Left hindlimb (tissue), 1 donor: ENCODE measurements at places on chromosomes 2 and 18.

- DNase-seq: no peak
These were observed 35.3 kb downstream of the ZCCHC2 start for GRCh38 chr18:62558015-62558663.

- no peak for DNase-seq
These were observed 1307.8 kb upstream of the TMEFF2 start for GRCh38 chr2:193502363-193503035.

- DNase-seq: no peak
These were observed 78.7 kb downstream of the LONRF2 start for GRCh38 chr2:100243631-100244030.

GRCh38 chr2:30741576-30741975 is 65.7 kb downstream of the CAPN13 start:
- no peak for DNase-seq

DNA sequence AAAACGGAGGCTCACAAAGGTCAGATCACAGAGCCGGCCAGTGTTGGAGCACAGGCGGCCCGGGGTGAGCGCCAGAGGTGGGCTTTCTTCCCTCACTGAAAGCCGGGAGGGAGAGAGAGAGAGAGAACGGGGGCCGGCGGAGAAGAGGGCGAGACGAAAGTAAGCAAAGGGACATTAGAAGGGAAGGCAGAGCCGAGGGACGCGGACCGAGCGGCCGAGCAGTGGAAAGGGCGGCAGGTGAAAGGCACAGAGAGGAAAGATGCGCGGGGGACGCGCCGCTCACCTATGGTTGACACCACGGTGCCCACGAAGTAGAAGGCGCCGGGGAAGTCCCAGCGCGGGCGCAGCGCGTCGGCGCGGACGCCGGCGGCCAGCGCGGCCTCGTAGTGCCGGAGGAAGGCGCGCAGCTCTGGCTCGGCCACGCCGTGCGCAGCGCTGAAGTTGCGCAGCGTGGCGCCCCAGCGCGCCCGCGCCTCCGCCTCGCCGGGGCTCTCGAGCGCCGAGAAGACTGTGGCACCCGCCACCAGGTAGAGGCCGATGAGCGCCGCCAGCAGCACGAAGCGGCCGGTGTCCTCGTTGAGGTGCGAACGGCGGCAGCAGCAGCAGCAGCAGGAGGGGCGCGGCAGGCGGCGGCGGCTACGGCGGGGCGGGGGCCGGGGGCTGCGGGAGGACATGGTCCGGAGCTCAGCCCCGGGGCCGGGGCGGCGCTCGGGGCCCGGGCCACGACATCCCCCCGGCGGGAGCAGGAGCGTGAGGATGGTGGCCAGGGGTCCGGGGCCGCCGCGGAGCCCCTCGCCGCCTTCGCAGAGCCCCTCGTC is 166.9 kb downstream of the MSH2 start:
- DNase-seq: no peak
